ENCODE measurements at places on chromosomes 3 and 15.
A peak's percentile ranks its signal among the peaks of the same experiment; 100 is the strongest.

DNA sequence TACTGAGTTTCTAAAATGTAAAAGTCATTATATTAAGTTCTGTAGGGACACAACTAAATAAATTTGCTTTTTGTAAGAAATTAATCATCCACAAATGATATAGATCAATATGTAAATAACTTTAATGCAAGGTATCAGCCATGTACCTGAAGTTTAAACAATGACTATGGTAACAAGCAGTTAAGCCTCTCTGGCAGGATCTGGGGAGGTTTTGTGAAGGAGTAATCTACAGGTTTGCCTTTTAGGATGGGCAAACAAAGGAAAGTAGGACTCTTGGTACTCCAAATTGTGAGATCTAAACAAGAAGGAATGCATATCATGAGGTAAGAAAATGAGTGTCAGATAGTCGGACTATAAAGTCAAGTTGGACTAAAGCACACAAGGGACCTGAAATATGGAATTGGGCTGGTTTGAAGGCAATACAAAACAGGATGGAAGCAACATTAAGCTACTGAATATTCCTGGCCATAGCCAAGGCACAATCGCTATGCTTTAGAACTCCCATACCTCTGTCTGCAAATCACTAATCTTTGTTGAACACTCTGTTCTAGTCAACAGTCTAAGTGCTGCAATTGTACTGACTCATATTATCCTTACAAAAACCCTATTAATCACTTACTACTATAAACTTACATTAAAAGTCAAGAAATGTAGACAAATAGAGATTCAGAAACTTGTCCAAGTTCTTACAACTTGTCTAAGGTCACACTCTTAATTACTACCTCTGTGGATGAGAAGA, 412.8 kb downstream of the DIPK2A start:
- DNase-seq: no peak

DNA sequence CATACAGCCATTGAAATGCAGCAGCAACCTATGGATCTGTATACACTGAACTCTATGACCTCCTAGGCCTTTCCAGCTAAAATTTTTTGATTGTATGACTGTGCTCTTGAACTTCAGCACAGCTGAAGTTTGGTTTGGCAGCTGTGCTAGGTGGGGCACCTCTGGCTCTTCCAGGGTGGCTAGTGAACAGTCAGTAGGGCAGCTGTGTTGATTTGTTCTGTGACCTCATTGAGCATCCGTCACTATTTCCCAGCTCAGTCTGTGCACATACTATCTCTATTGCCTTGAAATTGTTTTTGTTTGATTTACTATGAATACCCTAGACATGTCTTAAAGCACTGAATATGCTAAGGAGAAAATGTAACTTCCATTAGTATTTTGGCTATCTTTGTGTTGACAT, 363.2 kb upstream of the NAALADL2 start:
- DNase-seq: no peak

- DNase-seq: no peak
Observed at GRCh38 chr3:6551165-6551564, 309.8 kb upstream of the GRM7 start.

GRCh38 chr3:112351823-112352222, 18.9 kb downstream of the CD200 start:
- no peak for DNase-seq

GRCh38 chr3:151526757-151527156, 65.9 kb upstream of the IGSF10 start:
- no peak for DNase-seq

DNA sequence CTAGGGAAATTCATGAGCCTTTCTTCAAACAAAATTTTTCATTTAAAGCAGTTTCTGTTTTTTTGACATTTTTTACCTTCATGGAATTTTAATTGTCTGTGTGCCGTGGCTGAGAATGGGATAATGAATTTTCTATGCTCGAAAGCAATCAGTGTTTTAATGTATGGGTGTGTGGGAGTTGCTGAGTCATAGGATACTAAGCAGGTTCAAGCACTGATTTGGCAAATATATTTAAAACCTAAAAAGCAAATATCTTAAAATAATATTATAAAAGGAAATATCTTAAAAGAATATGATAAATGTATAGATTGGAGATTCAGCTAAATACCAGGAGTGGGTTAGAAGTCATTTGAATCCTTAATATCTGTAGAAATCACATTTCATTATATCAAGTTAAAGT, 173.6 kb upstream of the LRRFIP2 start:
- DNase-seq: no peak

- DNase-seq: no peak
Observed at GRCh38 chr3:138003069-138003468, 6.9 kb upstream of the CLDN18 start.

DNA sequence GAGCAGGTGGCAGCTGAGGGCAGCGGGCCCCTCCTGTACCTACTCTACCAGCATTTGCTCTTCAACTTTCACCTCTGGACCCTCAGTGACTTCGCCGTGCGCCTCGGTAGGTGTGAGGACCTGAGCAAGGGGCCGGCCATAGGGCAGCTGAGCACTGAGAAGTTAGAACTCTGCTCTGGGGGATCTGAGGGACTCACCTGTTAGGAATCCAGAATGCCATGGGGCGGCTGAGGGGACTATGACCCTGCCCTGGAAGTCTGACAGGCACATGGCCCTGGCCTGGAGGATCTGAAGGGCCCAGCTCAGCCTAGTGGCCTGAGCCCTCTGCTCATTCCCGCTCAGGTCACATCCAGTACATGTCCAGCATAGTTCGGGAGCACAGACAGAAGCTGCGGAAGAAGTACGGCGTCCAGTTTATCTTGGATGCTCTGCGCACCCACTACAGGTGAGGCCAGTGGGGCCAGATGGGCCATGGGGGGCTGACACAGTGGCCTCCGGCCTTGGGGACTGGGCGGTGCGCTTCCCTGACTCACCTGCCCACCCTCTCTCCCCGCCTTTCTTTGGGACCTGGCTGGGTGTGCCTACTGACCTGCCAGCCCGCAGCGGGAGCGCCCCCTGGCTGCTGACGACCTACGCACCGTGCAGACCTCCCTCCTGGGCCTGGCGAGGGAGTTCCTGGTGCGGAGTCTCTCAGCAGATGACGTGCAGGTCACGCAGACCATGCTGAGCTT, 18.8 kb downstream of the NBEAL2 start:
- DNase-seq: peak; percentile 50

- DNase-seq: no peak
Observed at GRCh38 chr3:107853821-107854220, 237.0 kb downstream of the CD47 start.

GRCh38 chr3:148974726-148975125, 16.6 kb upstream of the GYG1 start:
- no peak for DNase-seq

GRCh38 chr15:36807134-36807764, 227.8 kb downstream of the CDIN1 start:
- DNase-seq: no peak

DNA sequence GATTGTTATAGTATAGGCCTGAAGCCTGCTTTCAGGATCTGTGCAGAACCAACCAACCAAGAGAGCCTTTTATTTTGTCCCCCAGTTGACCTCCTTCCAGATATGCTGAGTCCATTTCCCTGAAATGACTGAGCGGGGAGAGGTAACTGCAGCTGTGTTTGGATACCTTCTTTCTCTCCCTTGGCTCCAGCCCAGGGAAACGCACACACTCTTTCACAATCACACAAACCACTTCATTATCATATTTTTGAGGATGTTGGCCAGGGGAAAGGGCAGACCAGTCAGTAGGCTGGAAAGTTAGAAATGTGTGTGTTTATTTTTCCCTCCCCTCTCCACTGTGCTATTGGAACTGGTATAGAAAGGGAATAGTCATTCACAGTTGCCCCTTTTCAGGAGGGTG, 417.7 kb upstream of the TBL1XR1 start:
- no peak for DNase-seq

- DNase-seq: no peak
Observed at GRCh38 chr3:190601622-190602021, 87.7 kb downstream of the IL1RAP start.

- no peak for DNase-seq
Observed at GRCh38 chr3:164208048-164208447, 870.2 kb downstream of the SI start.

- DNase-seq: no peak
Observed at GRCh38 chr15:84991014-84991712, 9.5 kb downstream of the PDE8A start.

GRCh38 chr3:179164857-179165256, 16.7 kb downstream of the PIK3CA start:
- no peak for DNase-seq

- DNase-seq: no peak
Observed at GRCh38 chr15:47366884-47367283, 350.4 kb upstream of the SEMA6D start.

DNA sequence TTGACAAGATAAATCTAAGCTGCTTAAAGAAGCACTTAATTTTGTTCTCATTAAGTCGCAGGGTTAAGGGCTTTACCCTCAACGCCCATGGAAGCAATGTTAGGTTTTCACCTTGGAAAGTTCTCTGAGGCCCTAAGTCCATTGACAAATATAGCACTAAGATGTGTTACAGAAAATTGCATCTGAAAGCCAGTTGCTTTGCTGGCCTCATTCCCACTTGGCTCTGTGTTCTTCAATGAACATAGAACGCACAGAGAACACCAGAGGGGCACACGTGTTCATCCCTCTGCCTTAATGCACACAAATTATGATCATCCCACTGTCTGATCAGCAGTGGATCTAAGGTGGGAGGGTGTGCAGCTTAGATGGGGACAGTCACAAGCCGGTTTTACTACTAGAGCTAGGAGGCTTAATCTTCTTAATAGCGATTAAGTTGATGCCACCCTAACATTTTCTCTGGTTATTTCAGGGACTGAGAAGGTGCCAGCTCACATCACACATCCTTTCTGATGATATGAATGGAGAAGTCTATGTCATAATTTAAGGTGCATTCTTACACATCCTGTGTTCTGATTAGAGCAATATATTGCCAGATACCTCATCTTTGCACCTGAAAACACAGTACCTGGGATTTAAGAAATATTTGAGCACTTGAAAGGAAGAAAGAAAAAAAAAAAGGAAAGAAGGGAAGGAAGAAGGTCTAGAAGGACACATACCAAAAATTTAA, 224.4 kb upstream of the ICE2 start:
- no peak for DNase-seq

- DNase-seq: no peak
Observed at GRCh38 chr3:13015286-13016082, 57.7 kb downstream of the IQSEC1 start.

- DNase-seq: no peak
Observed at GRCh38 chr3:141845407-141846049, 30.9 kb upstream of the ATP1B3 start.

DNA sequence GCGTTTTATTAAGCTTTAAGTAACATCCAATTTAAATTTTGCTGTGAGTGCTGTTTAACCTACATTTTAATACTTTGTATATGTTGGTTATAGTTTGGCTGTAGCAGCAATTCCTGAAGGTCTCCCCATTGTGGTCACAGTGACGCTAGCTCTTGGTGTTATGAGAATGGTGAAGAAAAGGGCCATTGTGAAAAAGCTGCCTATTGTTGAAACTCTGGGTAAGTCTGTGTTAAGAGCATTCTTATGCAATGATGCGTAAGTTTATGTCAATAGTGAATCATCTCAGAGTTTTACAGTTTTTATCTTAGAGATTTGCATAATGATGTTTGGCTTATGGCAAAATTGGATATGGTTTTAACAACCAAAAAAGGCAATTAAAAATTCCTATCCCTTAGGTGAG, 62.7 kb downstream of the ASTE1 start:
- no peak for DNase-seq

DNA sequence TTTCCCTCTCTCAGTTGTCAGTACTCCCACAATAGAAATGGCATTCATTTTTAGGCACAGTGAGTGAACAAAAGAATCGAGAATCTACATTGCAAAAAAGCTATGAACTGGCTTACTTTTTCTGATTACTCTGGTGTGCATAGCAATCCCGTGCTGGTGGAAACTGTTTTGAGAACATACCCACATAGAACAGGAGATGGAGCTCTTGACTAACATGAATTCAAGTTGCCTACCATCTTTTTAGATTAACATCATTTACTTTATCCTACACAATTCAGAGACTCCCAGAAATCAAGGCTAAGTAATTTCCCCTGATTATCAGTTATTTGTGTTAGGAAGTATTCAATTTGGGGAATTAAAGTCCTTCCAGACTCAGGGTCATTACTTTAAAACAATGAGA, 326.6 kb downstream of the ARPP21 start:
- no peak for DNase-seq

GRCh38 chr3:189282741-189283140, 111.0 kb downstream of the TPRG1 start:
- no peak for DNase-seq

DNA sequence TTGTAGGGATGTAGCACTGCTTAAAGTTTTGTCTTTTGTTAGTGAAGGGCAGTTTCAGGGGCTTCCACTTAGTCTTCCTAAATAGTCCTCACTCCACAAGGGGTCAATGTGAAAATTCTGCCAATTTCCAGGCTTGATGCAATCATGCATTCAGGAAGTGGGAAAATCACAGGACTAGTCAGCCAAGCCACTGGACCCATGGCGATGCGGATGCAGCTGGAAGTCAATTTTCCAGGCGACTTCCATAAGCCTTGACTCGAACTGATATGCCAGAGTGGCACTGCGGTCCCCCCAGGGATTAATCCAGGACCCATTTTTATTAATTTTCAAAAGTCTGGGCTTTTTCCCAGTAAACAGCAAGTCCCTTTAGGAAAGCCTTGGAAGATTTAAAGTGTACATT, 26.1 kb downstream of the GBE1 start:
- DNase-seq: no peak

- DNase-seq: no peak
Observed at GRCh38 chr3:57275393-57275792, 17.1 kb downstream of the ASB14 start.

DNA sequence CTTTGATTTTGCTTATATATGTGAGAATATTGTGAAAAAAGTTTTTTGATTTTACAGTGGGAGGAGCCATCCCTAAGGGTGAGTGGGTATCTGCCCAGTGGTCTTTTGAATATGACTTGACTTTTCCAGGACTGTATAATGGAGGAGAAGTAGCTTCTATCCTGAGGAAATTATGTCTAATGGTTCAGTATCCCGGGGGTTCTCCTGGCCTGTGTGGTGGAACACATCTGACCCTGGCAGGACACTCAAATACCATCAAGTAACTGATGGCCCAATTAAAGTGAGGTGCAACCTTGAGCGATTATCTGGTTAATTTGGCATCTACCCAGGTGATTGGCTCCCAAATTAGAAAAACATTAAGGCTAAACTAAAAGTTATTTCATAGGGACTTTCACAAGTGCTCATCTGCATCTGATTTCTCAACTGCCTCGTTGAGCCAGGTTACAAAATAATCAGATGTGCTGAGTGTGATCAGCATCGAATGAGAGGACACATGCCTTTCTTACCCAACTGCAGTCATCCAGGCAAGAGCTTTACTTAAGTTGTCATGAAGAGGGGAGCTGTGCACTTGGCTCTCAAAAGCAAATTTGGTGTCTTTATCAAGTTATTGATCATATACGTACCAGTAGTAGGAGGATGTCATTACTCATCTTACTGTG, 201.4 kb downstream of the IL5RA start:
- no peak for DNase-seq

GRCh38 chr15:50815958-50816590, 50.6 kb upstream of the SPPL2A start:
- no peak for DNase-seq

GRCh38 chr3:15542614-15543013, 21.1 kb upstream of the COLQ start:
- DNase-seq: no peak

All from stimulated activated CD4-positive, alpha-beta T cell treated with anti-CD3 and anti-CD28 coated beads, Interleukin-1b, Interleukin-23, amount 100 ng/mL, for 1 hour (primary cell).